Right ventricle myocardium inferior (tissue), 1 donor: ENCODE measurements at places on chromosomes 12 and 14. TPM values are rescaled to one million over a fixed set of nuclear protein-coding genes. Genes with fewer than 3 reads are reported as not detected.

Gene IAPP
- total RNA-seq = not detected

Gene DTX1
- 3.7 TPM for total RNA-seq

Gene OASL
- total RNA-seq = 0.08 TPM

Gene NFATC4
- total RNA-seq = 28.4 TPM

Gene HPD
- total RNA-seq = 2.3 TPM

Gene GALNT16
- 94.9 TPM for total RNA-seq

Gene TCTN2
- 3.3 TPM for total RNA-seq

Gene FRS2
- total RNA-seq = 19.0 TPM

Gene NUMB
- 39.8 TPM for total RNA-seq

Gene CIDEB
- 4.3 TPM for total RNA-seq

- no peak for DNase-seq
Observed at GRCh38 chr12:105433804-105434203, 103.3 kb downstream of the C12orf75 start.

GRCh38 chr12:93536766-93537488 is 35.5 kb upstream of the SOCS2 start:
- no peak for DNase-seq

DNA sequence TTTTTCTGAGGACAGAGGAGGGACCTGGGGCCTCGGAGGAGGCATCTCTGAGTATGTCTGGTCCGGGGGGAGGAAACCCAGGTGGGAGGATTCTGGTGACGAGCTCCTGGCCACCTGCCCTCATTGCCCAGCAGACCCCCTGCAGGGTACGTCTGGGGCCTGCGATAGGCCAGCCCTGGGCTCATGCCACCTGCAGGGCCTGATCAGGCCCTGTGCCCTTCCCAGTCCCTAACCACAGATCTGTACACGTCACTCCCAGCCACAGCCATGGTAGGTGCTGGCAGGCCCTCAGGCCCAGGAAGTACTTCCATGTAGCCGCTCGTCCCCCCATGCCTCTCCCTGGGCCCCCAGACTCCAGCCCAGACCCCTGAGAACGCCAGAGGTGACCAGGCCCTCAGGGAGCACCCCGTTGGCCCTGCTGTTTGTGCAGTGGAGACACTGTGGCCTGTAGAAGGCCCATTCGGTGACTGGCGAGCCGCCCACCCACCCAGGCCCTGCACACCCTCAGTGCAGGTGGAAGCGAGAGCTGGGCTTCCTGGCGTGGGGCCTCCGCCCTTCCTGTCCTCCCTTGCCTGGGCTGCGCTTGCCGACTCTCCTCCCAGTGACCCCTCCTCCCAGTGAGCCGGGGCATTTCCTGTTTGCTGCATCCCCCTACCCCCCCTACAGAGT is 5.7 kb downstream of the INF2 start:
- DNase-seq = no peak

- DNase-seq = no peak
Observed at GRCh38 chr12:8697120-8697475, 693 bp upstream of the RIMKLB start.

DNA sequence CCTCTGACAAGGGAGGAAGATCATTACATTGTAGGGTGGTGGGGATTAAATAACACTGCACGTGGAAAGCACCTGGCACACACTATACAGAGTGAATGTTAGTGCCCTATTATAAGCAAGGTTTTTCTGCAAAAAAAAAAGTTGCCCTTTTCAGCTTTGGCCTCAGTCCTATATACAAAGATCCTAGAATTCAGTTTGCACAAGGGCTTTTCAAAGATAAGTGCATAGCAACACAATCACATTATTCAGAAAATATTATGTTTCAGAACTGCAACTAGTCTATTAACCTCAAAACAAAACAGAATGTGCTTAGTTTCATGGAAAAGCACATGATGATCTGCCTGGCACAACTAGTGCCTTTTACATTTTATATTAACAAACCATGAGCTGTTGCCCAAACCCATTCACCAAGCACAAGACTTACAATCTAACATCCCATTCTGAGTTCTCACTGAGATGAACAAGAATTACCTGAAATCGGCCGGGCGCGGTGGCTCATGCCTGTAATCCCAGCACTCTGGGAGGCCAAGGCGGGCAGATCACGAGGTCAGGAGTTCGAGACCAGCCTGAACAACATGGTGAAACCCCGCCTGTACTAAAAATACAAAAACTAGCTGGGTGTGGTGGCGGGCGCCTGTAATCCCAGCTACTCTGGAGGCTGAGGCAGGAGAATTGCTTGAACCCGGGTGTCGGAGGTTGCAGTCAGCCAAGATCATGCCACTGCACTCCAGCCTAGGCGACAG is 1.8 kb downstream of the TM7SF3 start:
- peak; percentile 66 for DNase-seq

GRCh38 chr12:92466391-92467305 is 236.1 kb upstream of the PLEKHG7 start:
- no peak for DNase-seq

DNA sequence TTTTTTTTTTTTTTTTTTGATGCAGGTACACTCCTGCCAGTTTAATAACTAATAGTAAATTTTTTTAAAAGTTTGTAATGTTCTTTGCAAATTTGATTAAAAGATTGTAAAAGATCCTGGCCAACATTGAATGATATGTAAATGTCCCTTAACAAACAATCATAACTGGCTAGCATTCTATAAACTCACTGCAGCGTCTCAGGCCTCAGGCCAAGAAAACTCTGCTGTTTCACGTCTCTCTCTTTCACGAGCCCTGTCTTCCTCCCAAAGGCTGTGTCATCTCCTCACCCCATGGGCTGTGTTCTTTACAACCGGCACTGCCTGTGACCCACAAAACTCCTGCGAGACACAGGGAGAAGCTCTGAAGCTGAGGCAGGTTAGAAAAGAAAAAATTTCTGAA is 103.3 kb downstream of the NUAK1 start:
- DNase-seq = no peak

DNA sequence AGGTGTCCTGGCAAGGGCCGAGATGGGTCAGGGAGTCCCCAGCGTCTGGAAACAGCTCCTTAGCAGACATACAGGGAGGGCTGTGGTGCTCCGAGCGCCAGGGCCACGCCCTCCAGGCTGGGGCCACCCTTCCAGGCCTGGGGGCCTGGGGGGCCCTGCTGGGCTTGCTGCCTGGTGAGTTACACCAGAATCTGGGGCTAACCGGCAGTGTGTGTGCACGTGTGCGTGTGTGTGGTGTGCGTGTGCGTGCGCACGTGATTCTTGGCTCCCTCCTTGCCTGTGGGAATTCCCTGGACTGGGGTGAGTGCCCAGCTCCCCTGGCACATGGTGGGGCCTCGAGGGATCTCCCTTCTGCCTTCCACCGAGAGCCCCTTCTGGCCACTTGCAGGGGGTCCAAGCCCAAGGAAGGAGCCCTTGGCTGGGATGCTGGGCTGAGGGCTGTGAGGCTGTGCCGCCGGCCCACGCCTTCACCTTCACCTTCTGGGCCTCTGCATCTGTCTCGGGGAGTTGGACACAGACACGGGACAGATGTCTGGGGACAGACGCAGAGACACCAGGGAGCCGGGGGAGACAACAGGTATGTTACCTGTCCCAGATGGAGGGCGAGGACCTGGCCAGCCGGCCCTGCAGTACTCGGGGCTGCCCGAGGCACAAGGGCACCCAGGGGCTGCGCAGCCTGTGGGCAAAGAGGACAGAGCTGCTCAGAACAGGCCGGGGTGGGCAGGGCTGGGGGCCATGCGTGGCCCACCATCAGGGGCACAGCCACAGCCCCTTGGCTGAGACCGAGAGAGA is 37.2 kb downstream of the BEGAIN start:
- DNase-seq = no peak

GRCh38 chr14:98906123-98906995 is 365.6 kb downstream of the BCL11B start:
- DNase-seq = no peak

DNA sequence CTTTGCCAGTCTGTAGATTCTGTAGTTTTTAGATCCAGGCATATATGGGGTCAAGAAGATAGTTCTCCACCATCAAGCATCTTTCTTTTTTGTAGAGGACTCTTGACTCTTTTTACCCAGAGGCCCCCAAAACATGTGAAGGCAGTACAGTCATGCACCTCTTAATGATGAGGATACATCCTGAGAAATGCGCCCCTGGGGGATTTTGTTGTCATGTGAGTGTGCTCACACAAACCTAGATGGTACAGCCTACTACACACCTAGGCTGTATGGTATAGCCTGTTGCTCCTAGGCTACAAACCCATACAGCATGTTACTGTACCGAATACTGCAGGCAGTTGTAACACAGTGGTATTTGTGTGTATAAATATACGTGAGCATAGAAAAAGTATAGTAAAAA is 23.0 kb downstream of the EVL start:
- no peak for DNase-seq

GRCh38 chr14:69086537-69086936 is 66.4 kb downstream of the DCAF5 start:
- DNase-seq = no peak

DNA sequence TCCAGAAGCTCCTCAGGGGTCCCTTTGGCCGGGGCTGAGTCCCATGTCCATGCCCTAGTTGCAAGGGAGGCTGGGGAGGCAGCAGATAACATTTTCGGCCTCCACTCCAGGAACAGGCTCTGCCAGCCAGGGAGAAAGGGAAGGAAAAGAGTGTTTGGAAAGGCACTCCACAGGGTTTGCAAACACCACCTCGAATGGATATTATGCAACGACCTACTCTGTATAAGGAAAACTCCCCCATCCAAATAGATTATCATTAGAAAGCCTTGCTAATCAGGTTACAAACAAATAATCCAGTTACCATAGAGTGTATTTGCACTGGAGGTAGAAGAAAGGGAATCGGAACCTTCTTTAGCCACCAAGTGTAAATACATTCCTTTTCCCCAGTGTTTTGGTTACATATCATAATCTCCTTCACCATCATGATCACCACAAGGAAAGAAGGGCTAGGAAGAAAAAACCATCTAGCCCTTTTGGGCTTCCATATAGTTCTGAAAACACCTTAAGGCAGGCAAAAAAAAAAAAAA is 40.4 kb downstream of the TMCC3 start:
- DNase-seq = no peak
